NCI-H2107 (cell line): ENCODE measurements at places on chromosomes 2 and 18.

DNA sequence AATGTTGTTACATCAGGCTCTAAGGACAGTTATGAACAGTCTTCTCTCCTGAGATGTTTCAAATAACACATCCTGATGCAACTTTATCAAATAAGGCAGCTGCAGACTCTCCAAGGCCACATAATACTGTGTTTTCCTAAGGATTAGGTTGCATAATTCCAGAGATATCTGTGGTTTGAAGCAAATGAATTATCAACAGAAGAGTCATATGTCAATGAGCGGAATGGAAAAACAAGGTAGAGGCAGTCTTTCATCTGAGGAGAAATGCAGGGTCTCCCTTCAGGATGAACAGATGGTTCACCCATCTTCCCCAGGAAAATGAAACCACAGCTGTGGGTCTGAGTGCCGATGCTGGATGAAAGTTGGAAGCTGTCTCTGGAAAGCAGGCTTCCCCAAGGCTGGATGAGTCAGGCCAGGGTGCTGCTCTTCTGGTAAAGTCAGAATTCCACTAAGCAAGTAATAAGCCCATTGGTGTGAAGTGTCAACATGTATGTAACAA, 22.2 kb downstream of the LYG1 start:
- peak; percentile 5 for DNase-seq

GRCh38 chr18:36191711-36192110, 4.4 kb downstream of the MOCOS start:
- no peak for DNase-seq

DNA sequence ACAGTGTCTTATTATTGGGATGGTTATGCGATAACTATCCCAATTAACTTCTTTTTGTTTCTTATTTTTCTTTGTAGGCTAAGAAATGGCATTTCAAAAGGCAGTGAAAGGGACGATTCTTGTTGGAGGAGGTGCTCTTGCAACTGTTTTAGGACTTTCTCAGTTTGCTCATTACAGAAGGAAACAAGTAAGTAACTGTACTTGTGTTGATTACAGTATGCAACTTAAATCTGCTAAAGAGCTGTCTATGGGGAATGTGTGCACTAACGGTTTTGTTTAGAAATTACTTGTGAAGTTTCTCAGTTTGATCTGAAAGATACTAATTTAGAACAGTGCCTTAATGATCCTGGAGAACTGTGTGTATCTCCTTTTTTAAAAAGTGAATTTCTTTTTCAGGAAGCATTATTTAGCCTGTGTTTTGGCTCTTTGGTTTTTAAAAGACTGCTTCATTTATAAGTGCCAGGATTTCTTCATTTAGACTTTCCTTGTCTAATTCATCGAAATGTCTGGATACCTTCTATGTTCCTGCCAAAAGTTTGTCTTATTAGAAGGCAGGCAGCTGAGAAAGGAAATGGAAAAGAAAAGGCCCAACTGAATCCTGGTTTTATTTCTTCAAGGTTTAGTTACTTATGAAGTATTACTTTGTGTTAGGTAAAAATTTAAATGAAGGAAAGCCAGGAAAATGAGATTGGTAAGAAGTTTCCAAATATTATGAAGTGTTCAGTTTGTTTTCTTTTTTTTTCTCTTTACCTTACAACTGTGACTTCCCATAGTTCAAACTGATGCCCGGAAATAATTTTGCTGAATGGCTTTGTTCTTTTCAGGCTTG, 40.1 kb downstream of the GPD2 start:
- no peak for DNase-seq

GRCh38 chr2:134401081-134401497, 147.2 kb downstream of the MGAT5 start:
- DNase-seq: no peak

- no peak for DNase-seq
Measured at GRCh38 chr2:24766609-24767008, 26.6 kb downstream of the PTRHD1 start.

- no peak for DNase-seq
Measured at GRCh38 chr2:133760376-133760775, 192.1 kb upstream of the NCKAP5 start.

- DNase-seq: no peak
Measured at GRCh38 chr2:49753344-49753985, 599.1 kb upstream of the FSHR start.

DNA sequence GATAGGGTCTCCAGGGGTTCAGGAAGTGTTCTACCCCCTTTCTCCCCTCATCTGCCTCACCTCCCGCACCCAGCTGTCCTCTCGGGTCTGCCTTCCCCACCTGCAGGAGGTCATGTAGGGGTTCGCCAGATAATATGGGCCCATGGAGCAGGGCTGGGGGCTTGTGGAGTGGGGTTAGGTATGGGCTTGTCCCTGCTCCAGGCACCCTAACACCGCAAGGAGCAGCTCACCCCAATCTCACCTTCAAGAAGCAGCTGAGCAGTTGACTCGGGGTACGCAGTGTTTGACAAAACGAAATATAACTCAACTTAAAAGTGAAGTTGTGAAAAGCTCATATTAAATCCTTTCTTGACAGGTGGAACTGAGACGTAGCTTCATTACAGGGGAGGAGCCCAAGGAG, 99.6 kb downstream of the CTIF start:
- DNase-seq: no peak

GRCh38 chr2:237885111-237885930, 25.9 kb downstream of the RAMP1 start:
- no peak for DNase-seq

GRCh38 chr18:67475673-67476072, 40.8 kb downstream of the DSEL start:
- no peak for DNase-seq

- no peak for DNase-seq
Measured at GRCh38 chr2:120291401-120292311, 39.0 kb downstream of the RALB start.

DNA sequence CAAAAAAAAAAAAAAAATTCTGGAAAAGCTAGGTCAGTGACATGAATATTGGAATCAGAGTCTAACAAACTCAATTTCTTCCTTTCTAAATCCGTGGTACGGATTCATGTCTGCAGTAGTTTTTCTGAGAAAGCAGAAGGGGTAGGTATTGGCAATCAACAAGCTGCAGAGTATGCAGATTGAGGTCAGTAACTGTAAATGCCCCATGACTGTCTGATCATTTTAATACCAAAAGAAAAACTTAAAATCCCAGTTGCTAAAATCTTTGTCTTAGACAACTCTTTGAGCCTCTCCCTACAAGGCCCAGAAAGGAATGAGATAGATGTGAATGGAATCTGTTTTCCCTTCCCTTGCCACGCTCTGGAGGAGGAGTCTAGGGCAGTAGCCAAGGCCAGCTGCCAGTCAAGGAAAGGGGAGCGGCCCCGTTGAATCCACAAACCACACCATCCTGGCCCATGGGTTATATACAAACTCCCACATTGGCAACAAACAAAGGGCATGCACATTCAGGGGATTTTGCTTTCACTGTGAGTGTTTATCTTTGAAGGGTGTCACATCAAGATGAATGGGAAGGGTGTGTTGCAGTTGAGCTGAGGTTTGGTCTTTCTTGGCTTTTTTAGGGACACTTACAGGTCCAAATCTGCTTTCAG, 6.1 kb upstream of the CASP8 start:
- no peak for DNase-seq

DNA sequence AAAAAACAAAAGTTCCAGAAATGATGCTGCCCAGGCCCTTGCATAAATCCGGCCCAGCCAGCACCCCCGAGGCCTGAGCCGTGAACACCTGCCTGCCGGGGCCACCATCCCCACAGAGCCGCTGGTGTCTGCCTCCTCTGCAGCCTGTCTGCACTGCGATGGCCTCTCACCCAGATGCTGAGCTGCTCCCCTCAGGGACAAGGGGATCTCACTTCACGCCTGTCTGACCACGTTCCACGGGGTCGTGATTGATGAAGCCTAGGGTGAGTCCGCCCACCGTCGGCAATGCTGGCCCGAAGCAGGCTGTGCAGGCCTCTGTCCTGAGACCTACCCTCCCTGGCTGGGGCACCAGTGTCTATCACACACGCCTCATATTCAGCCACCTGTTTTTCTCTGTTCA, 444.2 kb downstream of the EIPR1 start:
- no peak for DNase-seq

- DNase-seq: no peak
Measured at GRCh38 chr2:191777351-191777750, 69.5 kb downstream of the CAVIN2 start.

GRCh38 chr2:71385012-71385411, 53.4 kb downstream of the ZNF638 start:
- no peak for DNase-seq

DNA sequence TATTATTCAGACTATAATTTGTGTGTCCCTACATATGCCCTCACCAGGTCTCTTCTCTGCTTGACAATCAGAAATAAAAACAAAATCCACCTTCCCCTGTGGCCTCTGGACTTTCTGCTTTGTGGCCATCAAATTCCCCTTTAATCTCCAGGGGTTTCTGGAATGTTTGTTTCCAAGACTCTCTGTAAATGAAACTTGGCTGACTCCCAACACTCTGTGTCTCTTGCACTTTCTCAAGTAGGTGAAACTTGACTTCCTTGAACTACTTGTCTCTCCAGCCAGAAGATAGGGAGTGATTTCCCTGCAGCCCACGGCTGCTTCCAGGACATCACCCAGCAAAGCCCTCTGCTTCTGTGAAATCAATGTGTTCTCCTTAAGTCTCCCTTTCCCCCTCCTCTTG, 54.1 kb upstream of the AQP4 start:
- no peak for DNase-seq

DNA sequence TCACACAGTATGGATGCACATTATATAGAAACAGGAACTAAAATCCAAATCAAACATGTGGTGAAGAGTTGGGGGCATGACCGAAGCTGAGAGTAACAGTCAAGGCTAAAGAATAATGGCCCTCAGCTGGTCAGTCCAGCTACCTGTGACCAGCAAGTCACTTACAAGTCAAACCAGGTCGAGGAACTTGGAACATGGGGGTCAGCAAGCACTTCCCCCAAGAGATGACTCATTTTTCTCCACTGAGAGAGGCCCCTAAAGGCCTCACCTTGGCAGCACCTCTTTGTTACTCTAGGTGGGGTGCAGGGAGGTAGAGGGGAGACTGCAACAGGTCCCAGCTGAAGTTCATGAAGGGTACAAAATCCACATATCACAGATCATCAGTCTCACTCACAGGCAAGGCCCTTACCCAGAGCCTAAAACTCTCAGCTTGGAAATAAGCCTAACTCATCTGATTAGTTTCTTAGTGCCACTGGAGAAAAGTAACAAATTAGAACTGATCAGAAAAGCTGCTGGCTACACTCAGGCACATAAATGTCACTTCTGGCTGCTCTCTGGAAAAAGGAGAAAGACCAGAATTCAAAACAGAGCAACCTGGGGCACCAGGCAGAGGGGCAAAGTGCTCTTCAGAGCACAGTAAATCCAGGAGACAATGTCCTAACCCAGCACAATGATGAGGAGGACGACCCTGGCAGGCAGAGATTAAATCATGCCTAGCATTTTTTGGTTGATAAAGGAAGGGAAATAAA, 4.0 kb downstream of the SDC1 start:
- no peak for DNase-seq

DNA sequence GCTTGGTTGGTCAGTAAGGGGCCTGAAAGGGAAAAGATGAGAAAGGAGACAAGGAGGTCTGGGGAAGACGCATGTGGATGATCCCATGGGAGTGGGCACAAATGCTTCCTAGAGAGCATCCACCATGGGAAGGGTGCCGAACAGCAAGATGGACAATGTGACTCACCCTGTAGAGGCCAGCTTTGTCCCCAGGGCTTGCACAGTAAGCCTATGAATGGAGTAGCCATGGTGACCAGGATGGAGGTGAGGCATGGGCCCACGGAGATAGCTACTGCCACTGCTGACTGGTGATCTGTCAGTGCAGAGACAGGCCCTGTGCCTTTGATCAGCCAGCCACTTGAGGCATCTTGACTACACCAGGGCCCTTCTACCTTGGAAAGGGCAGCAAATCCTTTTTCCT, 172.6 kb downstream of the HAUS1 start:
- DNase-seq: no peak

DNA sequence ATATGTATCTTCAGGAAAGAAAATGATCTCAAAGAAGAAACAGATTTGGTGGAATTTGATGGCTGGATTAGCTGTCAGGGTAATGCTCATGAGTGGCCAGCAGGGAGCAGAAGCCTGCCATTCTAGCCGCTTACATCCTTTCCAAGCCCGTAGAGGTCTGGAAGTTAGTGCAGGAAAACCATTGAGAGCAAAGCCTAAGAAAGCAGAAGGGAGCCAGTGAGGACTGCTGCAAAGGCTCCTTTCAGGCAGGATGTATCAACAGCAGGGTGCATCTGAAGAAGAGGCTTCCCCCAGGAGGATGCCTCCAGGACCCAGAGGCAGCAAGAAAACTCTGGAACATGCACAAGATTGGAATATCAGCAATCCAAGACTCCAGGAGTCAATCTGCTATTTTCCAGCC, 22.9 kb upstream of the LBH start:
- DNase-seq: peak; percentile 60

DNA sequence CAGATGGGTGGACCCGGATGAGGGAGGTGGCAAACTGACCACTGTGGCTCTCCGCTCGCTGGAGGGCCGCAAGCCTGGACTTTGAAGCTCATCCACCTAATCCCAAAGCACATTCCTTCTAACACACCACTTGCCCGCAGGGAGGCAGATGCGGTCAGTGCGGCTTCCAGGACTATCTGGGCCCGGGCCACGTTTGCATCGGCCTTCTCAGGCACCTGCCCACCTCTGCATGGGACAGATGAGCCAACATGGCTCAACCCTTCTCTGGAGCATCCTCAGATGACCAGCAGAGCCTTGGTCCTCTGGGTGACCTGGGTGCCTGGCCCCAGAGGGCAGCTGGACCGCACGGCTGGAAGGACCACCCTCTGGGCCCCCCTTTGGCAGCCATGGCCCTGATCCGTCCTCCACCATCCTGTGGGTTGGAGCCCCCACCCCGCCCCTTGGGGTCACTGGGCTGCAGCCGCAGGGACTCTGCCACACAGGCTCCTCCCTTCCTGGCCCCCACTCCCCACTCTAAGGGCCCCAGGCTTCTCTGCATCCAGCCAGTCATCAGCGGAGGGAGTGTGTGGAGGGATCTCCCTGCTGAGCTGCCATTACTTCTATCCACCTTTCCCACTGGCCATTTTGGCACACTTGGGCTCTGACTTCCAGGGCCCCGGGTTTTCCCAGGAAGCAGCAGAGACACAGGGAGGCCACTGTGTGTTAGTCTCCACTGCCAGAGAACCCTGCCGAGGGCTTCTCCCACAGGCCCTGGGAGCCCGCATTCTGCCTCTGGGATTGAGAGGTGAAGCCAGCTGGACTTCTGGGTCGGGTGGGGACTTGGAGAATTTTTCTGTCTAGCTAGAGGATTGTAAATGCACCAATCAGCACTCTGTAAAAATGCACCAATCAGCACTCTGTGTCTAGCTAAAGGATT, 12.3 kb downstream of the HDAC4 start:
- DNase-seq: no peak

GRCh38 chr2:178109813-178110212, 2.4 kb upstream of the RBM45 start:
- peak; percentile 19 for DNase-seq

DNA sequence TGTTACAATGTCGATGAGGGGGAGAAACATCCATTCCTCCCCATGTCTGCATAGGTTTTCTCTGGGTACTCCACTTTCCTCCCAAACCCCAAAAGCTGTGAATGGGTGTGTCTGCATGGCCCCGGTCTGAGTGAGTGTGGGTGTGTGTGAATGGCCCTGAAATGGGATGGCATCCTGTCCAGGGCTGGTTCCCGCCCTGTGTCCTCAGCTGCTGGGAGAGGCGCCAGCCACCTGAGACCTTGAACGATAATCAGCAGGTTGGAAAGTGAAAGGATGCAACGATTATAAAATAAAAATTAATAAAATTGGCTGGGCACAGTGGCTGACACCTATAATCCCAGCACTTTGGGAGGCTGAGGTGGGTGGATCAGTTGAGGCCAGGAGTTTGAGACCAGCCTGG, 69.2 kb downstream of the NPPC start:
- DNase-seq: no peak
